Stimulated activated CD4-positive, alpha-beta T cell treated with anti-CD3 and anti-CD28 coated beads, Interleukin-15, amount 100 ng/mL, for 1 hour (primary cell): ENCODE measurements at places on chromosomes 11 and 22.

DNA sequence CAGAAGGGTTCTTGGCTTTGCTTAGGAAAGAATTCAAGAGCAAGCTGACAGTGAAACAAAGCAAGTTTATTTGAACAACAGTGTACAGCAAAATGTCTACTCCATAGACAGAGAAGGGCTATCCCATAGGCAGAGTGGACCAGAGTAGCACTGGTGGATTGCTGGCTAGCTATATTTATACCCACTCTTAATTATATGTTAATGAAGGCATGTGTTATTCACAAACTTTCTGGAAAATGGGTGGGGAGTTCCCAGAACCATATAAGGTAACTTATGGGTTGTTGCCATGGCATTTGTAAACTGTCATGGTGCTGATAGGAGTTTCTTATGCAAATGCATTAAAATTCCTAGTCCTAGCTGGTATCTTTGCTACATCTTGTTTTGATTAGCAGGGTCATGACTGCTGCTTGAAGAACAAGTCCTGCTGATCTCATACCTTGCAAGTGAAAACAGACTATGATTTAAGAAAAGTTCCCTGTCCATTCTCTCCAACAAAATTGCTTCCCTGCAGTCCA, 330.5 kb downstream of the BUD13 start:
- no peak for DNase-seq

- no peak for DNase-seq
These were observed 6.8 kb downstream of the AP2A2 start for GRCh38 chr11:932435-932834.

GRCh38 chr11:116525961-116526495, 246.8 kb downstream of the BUD13 start:
- no peak for DNase-seq

DNA sequence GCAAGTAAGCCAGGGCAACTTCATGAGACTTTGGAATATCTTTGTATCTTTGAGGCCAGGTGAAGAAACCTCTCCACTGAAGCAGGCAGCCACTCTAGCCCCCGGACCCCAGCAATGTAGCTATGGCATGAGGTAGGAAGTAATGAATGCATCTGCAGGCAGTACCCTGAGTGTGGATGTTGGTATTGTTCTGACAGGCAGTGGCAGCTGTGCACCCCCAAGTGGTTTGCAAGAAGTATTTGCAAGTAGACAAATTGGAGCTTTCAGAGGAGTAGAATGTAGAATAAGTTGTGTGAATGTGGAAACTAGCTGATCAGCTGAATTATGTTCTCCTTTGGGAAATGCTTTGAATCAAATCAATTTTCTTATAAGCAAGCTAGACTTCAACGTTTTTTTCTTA, 194.4 kb upstream of the PGR start:
- DNase-seq = no peak

GRCh38 chr11:77127920-77128691, at the start of gene MYO7A:
MYO7A (plus strand) TSS chr11:77128246; CDS start chr11:77130635, 2,389 bp downstream.
- DNase-seq = no peak

- no peak for DNase-seq
These were observed 60.2 kb downstream of the CDKN1C start for GRCh38 chr11:2825261-2825888.

DNA sequence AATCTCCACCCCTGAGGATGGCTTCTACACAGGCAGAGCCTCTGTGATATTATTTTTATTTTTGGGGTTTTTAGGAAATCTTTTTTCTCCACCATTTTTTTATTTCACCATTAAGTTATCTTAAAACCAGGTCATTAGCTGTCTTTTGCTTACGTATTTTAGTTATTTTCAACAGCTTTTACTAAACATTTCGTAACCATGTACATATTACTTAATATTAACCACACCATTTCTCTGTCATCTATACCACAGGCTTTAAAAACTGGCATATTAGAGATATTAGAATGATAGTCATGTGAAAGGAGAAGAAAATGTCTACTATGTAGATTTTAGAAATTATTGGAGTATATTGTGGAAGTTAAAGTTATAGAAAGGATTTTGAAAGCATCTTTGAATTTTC, 37.4 kb downstream of the YAP1 start:
- DNase-seq = no peak

DNA sequence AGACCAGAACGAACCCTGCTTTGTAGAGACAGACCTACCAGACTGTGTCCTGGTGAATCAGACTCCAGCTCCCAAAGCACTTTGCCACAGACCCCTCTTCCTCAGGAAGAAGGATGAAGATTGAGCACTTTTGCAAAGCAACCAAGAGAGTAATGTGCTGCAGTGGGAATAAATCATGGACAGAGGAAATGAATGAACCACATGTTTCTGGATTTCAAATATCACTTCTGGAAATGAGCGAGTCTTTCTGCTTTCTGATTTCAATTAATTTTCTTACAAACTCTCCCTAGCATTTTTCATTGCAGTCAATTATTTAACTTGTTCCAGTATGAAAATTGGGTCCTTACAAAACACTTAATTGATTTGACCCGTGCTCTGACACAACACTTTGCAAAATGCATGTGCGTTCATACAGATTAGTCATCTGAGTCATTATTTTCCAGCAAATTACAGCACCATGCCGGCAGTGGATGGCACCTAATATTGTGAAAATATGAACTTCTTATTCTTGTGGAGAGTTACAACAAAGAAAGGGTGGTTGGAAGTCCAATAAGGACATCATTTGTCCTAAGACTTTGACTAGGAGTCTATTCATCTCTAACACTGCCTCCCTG, 315.9 kb upstream of the CCDC90B start:
- no peak for DNase-seq

GRCh38 chr22:27798511-27799014, 3.0 kb downstream of the MN1 start:
- DNase-seq = no peak

DNA sequence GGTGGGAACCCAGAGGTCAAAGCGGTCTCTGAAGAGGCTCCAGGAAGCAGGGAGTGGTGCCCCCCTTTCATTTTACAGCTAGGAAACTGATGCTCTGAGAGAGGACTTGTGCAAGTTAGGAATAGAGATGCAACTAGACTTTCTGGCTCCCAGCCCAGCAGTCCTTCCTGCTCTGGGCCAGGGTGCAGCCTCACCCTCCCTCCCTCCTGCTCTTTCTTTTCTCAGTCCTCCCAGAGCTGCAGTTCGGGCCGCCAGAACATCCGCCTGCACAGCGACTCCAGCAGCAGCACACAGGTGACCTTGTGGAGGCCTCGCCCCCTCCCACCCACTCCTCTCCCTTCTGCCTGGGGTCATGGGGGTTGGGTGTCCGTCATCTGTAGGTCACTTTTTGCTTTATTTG, 51.5 kb downstream of the LHFPL7 start:
- no peak for DNase-seq

DNA sequence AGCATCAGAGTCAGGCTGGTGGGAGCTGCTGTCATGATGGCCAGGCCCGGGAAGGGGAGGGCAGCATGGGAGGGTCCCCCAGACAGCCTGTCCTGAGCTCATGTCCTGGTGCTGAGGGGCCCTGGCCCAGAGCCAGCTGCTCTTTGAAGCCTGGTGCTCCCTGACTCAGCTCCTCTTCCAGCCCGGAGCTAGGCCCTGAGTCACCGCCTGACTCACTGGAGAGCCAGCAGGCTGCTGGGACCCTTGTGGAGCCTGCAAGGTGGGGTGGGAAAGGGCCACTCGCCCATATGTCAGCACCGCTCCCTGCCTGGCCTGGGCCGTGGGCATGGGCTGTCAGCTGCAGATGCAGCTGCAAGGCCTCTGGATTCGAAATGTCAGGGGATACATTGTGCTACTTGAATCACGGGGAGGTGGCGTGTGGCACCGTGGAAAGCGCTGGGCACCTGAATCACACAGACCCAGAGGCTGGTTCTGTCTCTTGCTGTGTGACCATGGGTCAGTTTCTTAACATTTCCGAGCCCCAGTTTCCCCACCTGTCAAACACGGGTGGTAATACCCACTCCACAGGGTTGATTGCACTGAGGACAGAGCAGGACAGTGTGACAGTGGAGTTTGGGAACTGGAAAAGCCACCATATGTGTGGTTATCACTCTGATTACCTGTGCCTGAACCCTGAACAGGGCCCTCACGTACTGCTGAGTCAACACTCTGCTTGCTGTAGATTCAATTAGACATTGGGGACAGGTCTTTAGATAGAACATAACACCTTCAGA, 4.4 kb downstream of the CACNA1I start:
- no peak for DNase-seq

- DNase-seq = peak; percentile 64
These were observed 11.1 kb downstream of the TXN2 start for GRCh38 chr22:36470162-36470993.

- DNase-seq = no peak
These were observed 438.2 kb downstream of the BUD13 start for GRCh38 chr11:116334596-116334995.

DNA sequence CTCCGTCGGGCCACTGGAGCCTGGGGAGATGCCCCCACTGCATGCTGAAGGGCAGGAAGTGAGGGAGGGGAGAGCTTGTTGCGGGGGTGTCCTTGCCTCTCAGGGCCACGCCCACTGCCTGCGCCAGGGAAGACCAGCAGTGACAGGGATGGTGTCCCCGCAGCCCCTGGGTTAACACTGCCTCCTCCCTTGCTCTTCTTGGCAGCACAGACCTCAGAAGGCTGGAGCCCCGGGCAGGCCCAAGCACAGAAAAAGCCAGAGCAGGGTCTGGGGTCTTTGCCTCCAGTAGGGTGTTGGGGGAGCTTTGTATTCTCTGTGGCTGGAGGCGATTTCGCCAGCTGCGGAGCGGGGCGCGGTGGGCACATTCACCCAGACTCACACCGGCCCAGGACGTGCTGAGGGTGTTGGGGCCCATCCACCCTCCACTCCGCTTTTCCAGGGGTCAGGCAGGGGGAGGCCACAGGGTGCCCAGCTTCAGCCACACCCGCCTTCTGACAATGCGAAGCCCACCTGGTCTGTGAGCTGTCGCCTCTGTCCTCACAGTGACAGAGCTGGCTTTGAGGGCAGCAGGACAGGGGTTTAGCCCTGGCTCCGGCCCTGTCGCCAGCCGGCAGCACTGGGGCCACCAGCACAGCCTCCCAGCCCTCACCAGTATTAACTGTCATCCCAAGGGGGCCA, 83.7 kb downstream of the CDKN1C start:
- no peak for DNase-seq

DNA sequence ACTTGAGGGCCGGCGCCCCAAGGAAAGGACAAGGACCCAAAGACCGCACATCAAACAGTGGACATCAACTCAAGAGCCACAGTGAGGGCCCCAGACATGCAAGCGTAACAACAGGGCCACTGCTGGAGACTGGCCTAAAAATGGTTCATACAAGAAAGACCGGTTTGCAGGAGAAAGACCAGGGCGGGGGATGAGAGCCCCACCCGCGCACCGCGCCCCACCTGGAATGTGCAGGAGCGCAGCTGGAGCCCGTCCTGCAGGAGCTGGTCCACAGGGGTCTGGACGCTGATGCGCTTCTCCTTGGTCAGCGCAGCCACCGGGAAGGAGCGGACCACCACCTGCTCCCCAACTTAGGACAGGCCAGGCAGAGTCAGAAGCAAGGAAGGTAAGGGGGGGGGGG, 13.9 kb downstream of the SBF1 start:
- no peak for DNase-seq

DNA sequence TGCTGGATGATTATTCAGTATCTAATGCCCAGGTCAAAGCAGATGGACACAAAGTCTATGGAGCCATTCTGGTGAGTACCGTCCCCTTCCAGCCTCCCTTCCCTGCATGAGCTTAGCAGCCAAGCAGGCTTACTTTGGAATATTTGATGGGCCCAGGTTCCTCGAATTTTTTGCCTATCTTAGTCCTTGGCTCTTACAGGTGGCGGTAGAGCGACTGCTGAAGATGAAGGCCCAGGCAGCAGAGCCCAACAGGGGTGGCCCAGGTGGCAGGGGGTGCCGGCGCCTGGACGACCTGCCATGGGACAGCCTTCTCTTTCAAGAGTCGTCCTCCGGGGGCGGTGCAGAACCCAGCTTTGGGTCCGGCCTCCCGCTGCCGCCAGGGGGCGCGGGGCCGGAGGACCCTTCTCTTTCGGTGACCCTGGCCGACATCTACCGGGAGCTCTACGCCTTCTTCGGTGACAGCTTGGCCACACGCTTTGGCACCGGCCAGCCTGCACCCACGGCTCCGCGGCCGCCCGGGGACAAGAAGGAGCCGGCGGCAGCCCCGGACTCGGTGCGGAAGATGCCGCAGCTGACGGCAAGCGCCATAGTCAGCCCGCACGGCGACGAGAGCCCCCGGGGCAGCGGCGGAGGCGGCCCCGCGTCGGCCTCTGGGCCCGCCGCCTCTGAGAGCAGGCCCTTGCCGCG, 741 bp upstream of the TMEM179B start:
- peak; percentile 72 for DNase-seq

GRCh38 chr11:133927690-133928627, 28.8 kb downstream of the IGSF9B start:
- peak; percentile 54 for DNase-seq
